ENCODE measurements at places on chromosomes 5 and 9. TPM values are rescaled to one million over a fixed set of nuclear protein-coding genes. Genes with fewer than 3 reads are reported as not detected.

Gene SLC22A4
- polyA plus RNA-seq, result not detected

Gene PCDHGA5
- polyA plus RNA-seq, result not detected

- no peak overlapping the region for H3K4me3 ChIP-seq
- peaks cover 6% of the 10 kb centered on the region for H3K27me3 ChIP-seq
- no peak overlapping the region for H3K27ac ChIP-seq
- no peaks in the 10 kb centered on the region for H3K4me1 ChIP-seq
- no peaks in the 10 kb centered on the region for H3K36me3 ChIP-seq
- no peak for DNase-seq
These were observed 529.6 kb downstream of the PSAT1 start for GRCh38 chr9:78826527-78826926.

- H3K36me3 ChIP-seq, result no peaks in the 10 kb centered on the region
- H3K4me3 ChIP-seq, result no peak overlapping the region
- H3K4me1 ChIP-seq, result no peaks in the 10 kb centered on the region
- peaks cover 18% of the 10 kb centered on the region for H3K27me3 ChIP-seq
These were observed 17.5 kb upstream of the F2RL1 start for GRCh38 chr5:76801159-76801802.

DNA sequence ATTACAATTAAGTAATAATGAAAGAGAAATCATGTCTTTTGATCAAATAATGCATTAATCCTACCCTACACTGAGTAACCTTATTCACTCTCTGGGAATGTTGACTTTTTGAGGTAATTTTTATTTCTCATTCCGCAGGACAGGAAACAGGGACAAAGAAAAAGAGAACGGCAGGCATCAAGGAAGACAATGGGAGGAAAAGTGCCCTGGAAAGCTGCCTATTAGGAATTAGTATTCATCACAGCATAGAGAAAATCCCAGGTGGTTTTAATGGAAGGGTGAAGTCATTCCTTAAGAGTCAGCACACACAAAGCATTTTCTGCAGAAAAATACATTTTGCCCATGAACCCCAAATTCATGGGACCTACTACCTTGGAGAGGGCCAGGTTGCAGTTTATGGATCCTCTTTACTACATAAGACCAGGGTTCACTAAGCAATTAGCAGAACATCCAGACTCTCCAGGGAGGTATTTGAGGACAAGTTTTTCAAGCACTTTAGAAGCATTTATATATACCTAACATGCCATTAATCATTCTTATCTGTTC, 9.4 kb downstream of the FSTL4 start:
- H3K27ac ChIP-seq, result no peak overlapping the region
- H3K4me3 ChIP-seq, result no peak overlapping the region
- H3K27me3 ChIP-seq, result peaks cover 13% of the 10 kb centered on the region
- DNase-seq, result no peak
- H3K36me3 ChIP-seq, result no peaks in the 10 kb centered on the region

- H3K27me3 ChIP-seq, result no peaks in the 10 kb centered on the region
- DNase-seq, result no peak
- H3K36me3 ChIP-seq, result no peaks in the 10 kb centered on the region
- H3K4me3 ChIP-seq, result peak overlapping the region; percentile 99
These were observed 3.9 kb downstream of the FAM13B start for GRCh38 chr5:138028971-138029365.

Gene RLN2
- polyA plus RNA-seq, result 9.4 TPM

GRCh38 chr9:22840641-22841040, 394.0 kb downstream of the DMRTA1 start:
- H3K27ac ChIP-seq, result no peak overlapping the region
- H3K36me3 ChIP-seq, result no peaks in the 10 kb centered on the region
- H3K4me1 ChIP-seq, result no peaks in the 10 kb centered on the region
- no peak overlapping the region for H3K4me3 ChIP-seq
- DNase-seq, result no peak

GRCh38 chr9:27212191-27212590, 84.8 kb downstream of the EQTN start:
- H3K27ac ChIP-seq, result no peak overlapping the region
- DNase-seq, result no peak
- H3K27me3 ChIP-seq, result peaks cover 2% of the 10 kb centered on the region
- no peak overlapping the region for H3K4me3 ChIP-seq
- no peaks in the 10 kb centered on the region for H3K36me3 ChIP-seq

GRCh38 chr5:80192507-80193241, 63.2 kb downstream of the SERINC5 start:
- no peaks in the 10 kb centered on the region for H3K27me3 ChIP-seq
- peak overlapping the region; percentile 93 for H3K27ac ChIP-seq
- H3K36me3 ChIP-seq, result peaks cover 7% of the 10 kb centered on the region
- no peak for DNase-seq
- peak overlapping the region; percentile 85 for H3K4me3 ChIP-seq

Gene RGS7BP
- not detected for polyA plus RNA-seq

DNA sequence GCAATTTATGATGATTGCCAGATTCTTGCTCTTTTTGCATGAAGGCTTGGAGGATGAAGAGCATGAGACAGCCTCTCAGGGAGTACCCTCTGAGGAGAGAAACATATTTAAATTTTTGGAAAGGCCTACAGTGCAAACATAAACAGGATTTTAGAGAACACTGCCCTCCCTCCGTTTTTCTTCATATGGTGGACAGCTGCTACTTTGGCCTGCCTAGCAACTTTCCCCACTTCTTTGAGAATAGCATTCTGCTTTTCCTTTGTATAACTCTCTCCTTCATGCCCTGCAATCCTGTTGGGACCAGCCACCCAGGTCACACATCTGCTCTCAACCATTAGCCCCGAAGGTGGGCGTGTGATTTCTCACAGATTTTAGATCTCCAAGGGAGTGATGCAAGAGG, 20.5 kb upstream of the TXN start:
- no peak overlapping the region for H3K27ac ChIP-seq
- H3K36me3 ChIP-seq, result no peaks in the 10 kb centered on the region
- H3K27me3 ChIP-seq, result no peaks in the 10 kb centered on the region
- H3K4me1 ChIP-seq, result no peaks in the 10 kb centered on the region
- no peak overlapping the region for H3K4me3 ChIP-seq
- DNase-seq, result no peak

DNA sequence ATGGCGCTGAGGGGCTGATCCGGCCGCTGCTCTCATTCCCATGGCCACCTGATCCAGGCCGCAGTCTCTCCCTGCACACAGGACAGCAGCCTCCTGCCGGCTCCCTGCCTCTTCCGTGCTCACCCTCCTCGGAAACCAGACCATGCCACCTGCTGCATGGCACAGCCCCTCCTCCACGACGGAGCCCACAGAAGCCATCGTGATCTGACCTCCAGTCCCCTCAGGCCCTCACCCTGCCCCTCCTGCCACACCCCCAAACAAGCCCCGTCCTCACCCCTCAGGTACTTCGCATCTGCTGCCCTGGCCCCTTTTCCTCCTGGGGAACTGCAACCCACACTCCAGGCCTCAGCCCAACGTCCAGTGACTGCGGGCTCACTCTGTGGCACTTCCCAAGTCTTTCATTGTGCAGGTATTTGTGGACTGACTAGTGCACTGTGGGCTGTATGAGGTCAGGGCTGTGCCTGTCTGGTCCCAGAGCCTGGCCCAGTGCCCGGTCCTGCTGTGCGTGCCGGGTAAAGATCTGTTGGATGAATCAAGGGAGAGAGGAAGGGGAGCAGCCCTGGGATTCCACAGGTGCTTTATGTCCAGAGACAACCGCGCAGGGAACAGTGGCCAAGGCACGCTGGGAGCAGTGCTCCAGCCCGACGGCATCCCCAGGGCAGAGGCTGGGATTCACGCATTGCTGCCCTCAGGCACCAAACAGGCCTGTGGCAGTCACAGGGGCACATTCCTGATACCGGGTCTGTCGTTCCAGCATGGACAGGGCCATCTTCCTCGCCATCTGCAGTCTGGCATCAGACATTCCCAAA, 86.1 kb downstream of the ADAMTS2 start:
- no peak overlapping the region for H3K27ac ChIP-seq
- H3K4me3 ChIP-seq, result no peak overlapping the region
- no peak for DNase-seq
- peaks cover 2% of the 10 kb centered on the region for H3K27me3 ChIP-seq

DNA sequence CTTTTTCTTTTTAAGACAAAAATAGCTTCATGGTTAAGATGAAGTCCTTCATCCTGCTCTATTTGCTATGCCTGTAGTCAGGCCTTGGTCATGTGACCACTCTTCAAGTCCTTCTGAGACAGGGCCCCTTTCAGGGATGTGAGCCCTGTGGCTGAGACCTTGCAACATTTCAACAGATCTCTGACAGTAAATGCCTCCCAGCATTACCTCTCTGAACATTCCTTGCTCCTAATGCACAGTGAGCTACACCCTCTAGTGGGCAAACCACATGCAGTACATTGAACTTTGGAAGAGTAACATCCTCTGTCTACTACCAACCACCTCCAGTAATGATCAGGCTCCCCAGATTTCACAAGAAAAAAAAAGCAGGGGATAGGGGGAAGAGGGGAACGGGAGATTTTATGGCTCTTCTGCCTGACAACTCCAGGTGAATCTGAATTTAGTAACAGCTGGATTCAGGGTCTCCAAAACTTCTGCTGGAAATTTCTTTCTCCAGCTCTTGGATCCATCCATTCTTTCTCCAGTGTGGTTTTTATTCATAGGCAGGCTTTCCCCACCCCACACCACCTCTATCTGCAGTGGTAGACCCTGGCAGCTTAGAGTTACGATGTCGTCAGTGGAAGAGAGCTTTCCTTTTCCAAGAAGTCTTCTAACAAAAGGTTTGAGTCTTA, 8.9 kb upstream of the FBXO38 start:
- DNase-seq, result no peak
- no peaks in the 10 kb centered on the region for H3K27me3 ChIP-seq
- H3K4me1 ChIP-seq, result no peaks in the 10 kb centered on the region
- H3K4me3 ChIP-seq, result no peak overlapping the region

Gene SARDH
- polyA plus RNA-seq, result 1.7 TPM

Gene OR13C9
- polyA plus RNA-seq, result not detected

DNA sequence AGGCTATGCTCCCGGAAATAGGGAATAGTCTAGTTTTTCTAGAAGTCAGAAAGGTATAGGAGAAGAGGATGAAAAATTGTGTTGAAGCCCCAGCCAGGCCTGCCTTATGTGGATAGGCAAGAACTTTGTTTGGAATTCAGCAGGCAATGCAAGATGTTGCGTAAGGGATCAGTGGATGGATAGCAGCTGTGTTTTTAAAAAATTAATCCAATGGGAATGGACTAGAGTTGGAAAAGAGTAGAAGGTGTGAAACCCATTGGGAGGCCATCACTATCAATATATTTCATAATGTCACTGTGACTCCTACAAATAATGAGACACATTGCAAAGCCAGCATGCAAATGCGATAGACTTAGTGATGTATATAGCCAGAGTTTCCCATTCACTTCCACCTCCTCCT, 281.9 kb downstream of the MARCHF11 start:
- H3K4me3 ChIP-seq, result no peak overlapping the region
- no peaks in the 10 kb centered on the region for H3K36me3 ChIP-seq
- no peaks in the 10 kb centered on the region for H3K27me3 ChIP-seq
- H3K27ac ChIP-seq, result no peak overlapping the region

- H3K36me3 ChIP-seq, result peaks cover 11% of the 10 kb centered on the region
- no peak overlapping the region for H3K27ac ChIP-seq
- peaks cover 14% of the 10 kb centered on the region for H3K4me1 ChIP-seq
- no peak overlapping the region for H3K4me3 ChIP-seq
These were observed 5.4 kb upstream of the CCIN start for GRCh38 chr9:36163786-36164170.

Gene ABCA1
- not detected for polyA plus RNA-seq

Gene CENPK
- 39.8 TPM for polyA plus RNA-seq

DNA sequence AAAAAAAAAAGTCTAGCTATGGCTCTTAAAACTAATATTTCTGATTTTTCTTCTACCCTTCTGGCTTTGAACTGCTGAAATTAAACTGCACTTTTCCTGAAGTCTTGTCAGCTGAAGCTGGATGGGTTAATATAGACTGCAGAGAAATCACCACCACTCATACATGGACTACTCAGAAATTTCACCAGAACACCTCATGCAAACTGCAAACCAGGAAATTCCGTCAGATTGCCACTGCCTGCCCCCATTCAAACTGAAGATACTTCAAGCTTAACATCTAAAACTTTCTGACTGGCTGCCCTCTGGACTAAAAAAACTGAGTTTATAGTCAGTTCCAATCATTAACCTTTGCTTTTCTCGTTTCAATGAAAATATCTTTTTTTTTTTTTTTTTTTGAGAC, 11.6 kb upstream of the ANXA2R start:
- no peak overlapping the region for H3K4me3 ChIP-seq
- H3K27me3 ChIP-seq, result no peaks in the 10 kb centered on the region
- no peak for DNase-seq
- H3K4me1 ChIP-seq, result peaks cover 19% of the 10 kb centered on the region

Measured in naive thymus-derived CD8-positive, alpha-beta T cell (primary cell).